ENCODE measurements at places on chromosomes 4 and X.

- DNase-seq = no peak
Observed at GRCh38 chrX:45602151-45602550, 401.5 kb upstream of the DIPK2B start.

GRCh38 chr4:83568062-83568461 lies 32.2 kb downstream of the GPAT3 start:
- no peak for DNase-seq

- DNase-seq = no peak
Observed at GRCh38 chr4:52545099-52546069, 113.7 kb downstream of the USP46 start.

- no peak for DNase-seq
Observed at GRCh38 chrX:69073241-69073640, 92.0 kb downstream of the PJA1 start.

DNA sequence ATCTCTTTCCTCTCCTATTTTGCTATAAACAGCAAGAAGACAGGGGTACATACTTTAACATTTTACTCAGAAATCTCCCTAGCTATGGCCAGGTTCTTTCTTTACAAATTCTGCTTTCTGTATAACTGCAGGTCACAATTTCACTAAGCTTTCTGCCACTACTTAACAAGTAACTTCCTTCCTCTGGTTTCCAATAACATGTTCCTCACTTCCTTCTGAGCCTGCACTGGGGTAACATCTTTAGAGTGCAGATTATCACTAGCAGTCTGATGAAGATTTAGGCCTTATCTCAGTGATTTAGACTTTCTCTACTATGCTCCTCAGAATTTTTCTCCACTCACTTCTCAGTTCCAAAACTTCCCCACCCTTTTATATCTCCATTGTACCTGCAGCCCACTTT lies 1930.5 kb upstream of the AGA start:
- no peak for DNase-seq

DNA sequence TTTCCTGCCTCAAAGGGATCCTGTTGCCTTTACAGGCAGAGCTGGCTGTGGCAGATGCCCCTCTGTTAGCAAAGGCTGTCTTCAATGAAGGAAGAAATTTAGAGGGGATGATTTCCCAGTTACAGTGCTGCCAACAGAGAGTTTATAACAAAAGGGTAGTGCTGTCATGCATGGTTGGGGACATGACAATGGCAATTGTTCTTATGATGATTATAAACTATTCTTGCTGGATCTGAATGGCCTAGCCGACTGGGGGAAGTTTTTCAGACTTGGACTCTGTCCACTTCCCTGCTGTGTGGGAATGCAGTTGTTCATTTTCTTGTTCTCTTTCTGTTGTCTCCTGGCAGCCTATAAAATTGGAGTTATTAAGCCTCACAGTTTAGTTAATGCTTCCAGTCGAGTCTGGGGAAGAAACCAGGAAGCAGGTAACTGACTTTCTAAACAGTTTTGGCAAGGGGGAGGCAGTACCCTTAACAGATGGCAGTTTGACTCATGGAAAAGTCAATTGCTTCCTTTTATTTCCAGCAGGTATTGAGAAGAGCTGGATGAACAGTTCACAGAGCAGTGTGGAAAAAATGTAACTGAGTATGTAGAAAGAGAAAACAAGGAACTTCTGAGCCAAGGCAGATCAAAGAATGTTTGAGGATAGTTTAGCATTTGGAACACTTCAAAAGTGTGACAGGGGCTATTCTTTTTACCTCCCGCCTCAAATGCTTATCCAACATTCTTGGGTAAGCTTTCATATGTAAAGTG lies 582.6 kb downstream of the RAPGEF2 start:
- no peak for DNase-seq

DNA sequence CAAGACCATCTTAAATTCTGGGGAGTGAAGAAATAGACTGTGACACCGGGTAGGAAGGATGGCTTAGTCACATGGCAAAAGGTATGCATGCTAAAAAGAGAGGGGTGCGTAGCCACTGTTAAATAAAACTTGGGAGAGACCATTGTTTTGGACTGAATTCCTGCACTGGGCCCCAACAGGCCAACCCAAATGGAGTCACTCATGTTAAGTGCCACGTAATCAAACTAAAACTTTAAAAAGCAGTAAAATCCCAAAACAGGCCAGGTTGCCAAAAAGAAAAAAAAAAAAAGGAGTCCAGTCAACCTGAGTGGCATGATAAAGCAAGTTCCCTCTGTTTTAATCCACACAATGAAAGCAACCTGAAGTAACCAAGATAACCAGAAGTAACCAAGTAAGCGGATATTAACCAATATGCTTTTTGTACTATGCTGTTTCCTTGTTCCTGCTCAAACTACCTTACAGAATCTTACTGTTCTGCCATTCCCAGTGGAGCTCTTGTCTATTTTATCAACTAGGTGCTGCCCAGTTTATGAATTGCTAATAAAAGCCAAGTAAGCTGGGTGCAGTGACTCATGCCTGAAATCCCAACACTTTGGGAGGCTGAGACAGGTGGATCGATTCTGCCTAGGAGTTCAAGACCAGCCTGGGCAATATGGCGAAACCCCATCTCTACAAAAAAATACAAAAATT lies 124.6 kb upstream of the ENPP6 start:
- DNase-seq = no peak

DNA sequence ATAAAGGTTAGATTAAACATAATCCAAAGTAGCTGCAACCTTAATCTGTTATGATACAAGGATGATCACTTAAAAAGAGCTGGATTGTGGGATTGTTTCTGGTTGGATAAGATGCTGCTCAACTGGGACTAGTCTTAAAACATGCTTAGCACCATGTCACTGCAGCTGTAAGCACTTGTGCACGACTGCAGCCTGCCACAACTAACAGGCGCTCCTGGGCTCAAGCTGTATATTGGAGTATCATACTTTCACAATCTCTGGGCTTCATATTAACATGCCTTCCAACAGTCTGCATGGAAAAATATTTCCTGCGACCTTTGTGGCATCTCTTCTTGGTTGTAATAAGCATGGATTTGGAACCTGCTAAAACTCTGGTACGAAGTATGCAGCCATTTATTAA lies 493.0 kb upstream of the PITX2 start:
- no peak for DNase-seq

- no peak for DNase-seq
Observed at GRCh38 chrX:53253293-53254020, 27.9 kb downstream of the IQSEC2 start.

DNA sequence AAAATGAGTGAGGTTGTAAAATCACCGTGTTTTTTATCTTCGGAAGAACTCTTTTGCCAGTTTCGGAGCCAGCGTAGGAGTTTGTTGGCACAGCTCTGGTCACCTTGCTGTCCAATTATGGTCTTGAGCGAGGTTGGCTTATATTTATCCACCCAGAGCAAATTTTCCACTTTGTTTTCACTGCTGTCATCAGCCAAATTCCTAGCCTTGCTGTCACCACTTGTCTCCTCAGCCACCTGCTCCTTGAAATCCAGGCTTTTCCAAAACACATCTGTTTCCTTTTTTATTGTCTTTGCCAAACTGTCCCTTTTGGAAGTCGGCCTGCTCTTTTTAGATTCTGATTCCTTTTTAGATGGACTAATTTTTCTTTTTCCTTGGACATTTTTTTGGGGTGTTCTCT lies 57.6 kb downstream of the RFC1 start:
- no peak for DNase-seq

- no peak for DNase-seq
Observed at GRCh38 chr4:81984746-81985145, 389.0 kb downstream of the HNRNPD start.

GRCh38 chr4:112908511-112908910 lies 140.9 kb upstream of the ANK2 start:
- no peak for DNase-seq

DNA sequence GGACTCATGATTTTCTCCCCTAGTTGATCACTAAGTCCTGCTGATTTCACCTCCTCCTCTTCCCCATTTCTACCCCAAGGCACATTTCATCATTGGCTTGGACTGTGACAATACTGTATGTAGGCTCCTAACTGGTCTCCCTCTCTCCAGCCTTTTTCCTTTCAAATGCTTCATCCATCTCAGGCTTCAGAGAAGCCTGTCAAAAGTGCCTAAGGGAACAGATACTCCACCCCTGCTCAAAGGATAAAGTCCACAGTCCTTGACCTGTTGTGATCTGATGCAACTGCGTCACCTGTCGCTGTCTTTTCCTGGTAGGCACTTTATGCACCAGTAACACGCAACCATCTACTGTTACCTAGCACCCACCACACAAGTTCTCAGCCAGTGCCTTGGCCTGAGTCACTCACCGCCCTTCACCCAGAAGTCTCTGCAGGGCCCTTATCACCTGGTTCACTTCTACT lies 12.8 kb downstream of the SCARB2 start:
- DNase-seq = peak; percentile 81

GRCh38 chr4:42360256-42360669 lies 37.0 kb upstream of the SHISA3 start:
- no peak for DNase-seq

All from DMS79 (cell line).